ENCODE measurements at places on chromosomes 4 and X.

DNA sequence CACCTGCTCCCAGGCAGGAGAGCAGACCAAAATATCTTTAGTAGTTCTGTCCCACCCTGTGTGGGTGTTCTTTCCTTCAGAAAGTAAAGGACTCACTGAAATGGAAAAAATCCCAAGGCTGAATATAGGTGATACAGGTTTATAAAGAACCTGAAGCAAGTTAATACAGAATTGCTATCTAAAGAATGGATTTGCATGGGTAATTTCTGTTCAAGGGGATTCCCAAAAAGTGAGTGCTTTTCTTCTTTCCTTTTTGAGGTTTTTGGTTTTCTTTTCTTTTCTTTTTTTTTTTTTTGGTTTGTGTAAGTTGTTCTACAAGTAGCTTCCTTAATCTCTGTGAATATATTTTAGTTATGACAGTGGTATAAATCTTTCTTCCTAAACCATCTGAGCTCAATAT lies 560.7 kb upstream of the BOD1L1 start:
- DNase-seq = no peak

- no peak for DNase-seq
These were observed 26.2 kb downstream of the RP2 start for GRCh38 chrX:46863072-46863471.

GRCh38 chr4:75989846-75990528 lies 758 bp downstream of the SDAD1 start:
- DNase-seq = no peak

- no peak for DNase-seq
These were observed 163.1 kb downstream of the ARAP2 start for GRCh38 chr4:36081185-36081584.

GRCh38 chrX:68183612-68184214 lies 249.6 kb downstream of the OPHN1 start:
- peak; percentile 40 for DNase-seq

- no peak for DNase-seq
These were observed 33.5 kb downstream of the TKTL2 start for GRCh38 chr4:163440040-163440439.

- DNase-seq = no peak
These were observed 16.9 kb downstream of the WDR1 start for GRCh38 chr4:10099499-10100325.

DNA sequence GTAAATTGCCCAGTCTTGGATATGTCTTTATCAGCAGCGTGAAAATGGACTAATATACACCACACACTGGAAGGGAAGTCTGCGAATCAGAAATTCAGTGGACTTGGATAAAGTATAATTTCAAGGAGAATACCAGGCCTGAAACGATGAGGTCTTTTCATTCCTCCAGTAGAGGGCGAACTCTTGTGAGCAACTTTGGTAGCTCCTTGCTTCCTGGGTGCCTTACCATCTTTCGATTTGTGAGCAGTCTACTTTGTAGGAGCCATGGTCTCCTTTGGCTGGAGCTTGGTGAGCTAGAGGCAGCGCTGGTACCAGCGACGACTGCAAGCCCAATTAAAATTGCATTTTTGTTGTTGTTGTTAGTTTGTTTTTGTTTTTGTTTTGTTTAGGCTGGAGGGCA lies 791.9 kb downstream of the FAT4 start:
- DNase-seq = no peak

- DNase-seq = no peak
These were observed 406.1 kb downstream of the GPM6A start for GRCh38 chr4:175405961-175406360.

DNA sequence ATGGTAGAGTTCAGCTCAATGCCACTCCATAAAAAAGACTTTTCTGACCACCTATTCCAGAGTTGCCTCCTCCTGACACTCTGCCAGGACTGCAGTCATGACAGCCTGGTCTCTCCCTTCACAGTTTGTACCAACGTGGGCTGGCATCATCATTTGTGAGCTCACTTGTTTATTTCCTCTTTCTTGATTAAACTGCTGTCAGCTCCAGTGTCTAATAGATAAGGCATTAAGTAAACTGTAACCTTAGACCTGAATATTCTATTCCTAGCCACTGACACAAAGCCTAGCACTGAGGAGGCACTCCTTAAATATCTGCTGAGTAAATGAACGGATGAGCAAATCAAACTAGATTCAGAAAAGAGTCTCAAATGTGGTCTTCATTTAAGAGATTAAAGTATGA lies 48.7 kb downstream of the DDX60 start:
- no peak for DNase-seq

DNA sequence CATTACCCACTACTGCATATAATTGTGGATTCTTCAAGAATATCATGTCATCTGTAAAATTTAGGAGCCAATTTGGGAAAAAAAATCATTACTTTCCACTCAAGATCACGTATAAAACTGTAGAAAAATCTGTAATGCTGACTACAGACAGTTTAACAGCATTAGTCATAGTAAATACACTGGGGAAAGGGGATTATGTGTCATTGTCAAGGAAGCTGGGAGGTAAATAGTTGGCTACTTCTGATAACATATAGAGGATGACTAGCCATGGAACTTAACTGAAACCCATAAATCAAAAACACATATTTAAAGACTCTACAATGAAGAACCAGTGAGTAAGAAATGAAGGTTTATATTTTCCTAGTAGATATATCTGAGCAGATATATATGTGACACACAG lies 1666.4 kb upstream of the IGFBP7 start:
- peak; percentile 90 for DNase-seq
